ENCODE measurements at places on chromosomes 5 and 9.

DNA sequence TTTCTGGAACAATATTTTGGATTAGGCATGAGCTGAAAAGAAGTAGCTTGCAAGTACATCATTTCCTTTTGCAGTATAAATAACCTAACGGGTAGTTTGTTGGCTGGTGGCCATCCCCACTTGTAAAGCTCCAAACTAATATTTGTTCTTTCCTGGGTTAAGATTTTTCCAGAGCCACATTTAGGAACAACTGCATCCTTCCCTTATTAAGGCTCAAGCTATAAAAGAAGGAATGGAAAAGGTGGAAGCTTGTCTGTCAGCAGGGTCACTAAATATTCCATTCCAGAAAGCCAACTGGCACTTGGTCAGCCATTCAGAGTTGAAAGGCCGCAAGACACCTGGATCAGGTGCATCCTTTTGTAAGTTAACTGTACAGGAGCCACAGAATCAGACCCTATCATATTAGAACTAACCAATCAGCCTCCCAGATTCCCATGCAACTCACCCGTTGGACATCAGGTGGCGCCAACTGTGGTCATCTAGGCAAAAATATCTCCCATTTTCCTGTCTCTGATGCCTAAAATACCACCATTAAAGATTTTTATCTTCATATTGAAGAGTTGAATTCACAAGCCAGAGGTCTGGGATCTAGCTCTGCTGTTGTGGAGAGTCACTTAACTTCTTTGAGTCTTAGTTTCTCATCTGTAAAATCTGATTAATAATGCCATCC, 82.9 kb downstream of the PTCD2 start:
- DNase-seq = no peak

DNA sequence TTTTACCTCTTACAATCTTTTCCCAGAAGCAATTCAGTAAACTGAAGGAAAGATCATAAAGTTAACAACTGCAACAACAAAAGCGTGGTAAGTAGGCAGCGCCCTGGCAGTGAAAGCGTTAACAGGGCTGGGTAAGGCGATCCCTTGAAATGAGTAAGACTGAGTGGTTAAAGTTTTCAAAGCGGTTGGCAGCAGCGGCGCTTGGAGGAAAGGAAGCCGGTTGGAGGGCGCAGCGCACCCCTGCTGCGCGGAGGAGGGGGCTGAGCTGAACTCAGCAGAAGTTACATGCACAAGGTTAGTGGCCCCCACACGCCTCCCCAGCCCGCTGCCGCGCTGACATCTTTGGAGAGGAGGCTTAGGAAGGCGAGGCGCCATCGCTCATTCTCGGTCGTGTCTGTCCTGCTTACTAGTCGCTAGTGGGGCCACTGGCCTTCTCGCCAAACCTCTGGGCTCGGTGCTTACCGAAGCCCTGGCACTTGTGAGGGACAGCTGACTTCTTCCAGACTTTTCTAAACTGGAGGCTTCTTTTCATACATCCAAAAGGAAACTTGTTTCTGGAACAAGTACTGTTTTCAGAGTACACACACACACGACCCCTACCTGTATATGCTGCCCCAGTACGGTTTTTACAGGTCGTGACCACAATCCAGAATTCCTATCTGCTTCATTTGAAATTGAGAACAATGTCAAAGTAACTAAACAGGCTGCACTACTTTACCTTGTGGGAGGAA, at the start of gene SH3RF2:
SH3RF2 (plus strand) TSS at position 178 of the 731 bp plus-strand sequence. CDS start 1,351 bp downstream, outside the sequence.
- DNase-seq = no peak

DNA sequence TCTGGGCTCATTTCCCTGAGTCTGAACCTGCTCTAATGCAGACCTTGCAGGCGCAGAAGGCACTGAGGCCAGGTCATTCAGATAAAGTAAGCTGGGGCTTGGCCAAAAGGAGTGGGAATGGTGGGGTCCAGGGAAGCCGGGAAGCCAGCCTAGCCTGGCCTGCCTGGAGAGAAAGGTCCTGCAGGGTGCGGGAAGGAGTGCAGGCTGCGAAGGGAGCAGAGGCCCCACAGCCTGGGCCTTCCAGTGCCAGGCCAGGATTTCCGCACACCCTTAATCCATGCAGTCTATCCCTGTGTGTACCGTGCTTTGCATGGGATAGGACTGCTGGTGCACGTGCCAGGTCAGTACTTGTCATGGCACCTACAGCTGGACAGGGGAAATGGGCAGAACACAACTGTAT, 3.6 kb upstream of the STING1 start:
- no peak for DNase-seq

GRCh38 chr5:81361600-81361999, 32.3 kb downstream of the ACOT12 start:
- DNase-seq = no peak

DNA sequence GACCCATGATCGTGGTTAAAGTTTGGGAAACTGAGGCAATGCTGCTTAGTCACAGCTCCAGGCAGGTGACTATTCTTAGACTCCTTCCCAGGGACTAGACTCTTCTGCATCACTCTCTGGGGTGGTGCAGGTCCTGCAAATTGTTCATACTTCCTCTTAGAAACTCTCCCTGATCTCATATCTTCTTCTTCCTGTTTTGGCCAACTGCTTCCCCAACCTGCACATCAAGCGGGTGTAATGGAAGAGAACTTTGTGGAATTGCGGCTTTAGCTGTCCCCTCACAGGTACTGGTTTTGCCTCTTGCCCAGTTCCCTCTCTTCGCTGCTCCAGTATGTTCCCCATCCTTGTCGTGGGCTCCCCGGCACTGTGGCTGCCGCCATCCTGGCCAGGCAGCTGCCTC, 111.5 kb upstream of the CTSL start:
- no peak for DNase-seq

DNA sequence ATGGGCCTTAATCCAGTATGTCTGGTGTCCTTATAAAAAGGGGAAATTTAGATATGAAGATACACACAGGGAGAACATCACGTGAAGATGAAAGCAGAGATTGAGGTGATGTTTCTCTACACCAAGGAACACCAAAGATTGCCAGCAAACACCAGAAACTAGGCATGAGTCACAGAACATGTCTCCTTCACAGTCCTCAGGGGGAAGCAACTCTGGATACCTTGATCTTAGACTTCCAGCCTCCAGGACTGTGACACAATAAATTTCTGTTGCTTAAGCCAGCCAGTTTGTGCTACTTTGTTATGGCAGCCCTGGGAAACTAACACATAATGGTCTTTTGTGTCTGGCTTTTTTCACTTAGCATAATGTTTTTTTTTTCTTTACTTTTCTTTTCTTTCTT, 41.2 kb upstream of the STRBP start:
- no peak for DNase-seq

GRCh38 chr9:37935096-37935495, 31.2 kb upstream of the SLC25A51 start:
- no peak for DNase-seq

- DNase-seq = no peak
Observed at GRCh38 chr5:40672425-40672824, 7.3 kb upstream of the PTGER4 start.

DNA sequence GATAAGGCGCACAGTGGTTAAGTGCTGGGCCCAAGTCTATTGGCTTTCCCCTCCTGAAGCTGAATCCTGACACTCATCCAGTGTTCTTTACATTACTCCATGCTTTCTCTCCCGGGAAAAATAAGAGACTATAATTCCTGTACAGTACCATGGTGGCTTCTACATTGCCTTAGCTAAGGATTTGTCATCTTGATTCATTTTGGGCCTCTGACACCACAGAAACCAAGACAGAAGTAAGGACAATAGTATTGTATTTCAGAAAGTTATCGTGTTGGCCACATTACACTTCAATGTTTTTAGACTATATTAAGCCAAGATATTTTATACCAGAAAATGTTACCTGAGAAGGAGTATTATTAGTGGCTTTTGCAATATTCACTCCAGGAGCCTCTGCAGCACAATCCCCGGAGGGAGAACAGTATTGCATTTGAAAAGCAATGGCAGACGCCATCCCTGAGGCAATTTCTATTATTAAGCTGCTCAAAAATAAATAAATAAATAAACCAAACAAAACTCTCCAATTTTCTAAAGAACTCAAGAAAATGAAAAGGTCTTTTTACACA, 267.9 kb downstream of the ENC1 start:
- no peak for DNase-seq

- DNase-seq = no peak
Observed at GRCh38 chr5:13866792-13867191, 77.7 kb downstream of the DNAH5 start.

- no peak for DNase-seq
Observed at GRCh38 chr5:77638763-77639671, 504 bp upstream of the OTP start.

- no peak for DNase-seq
Observed at GRCh38 chr9:113755433-113755832, 120.7 kb upstream of the ZNF618 start.

GRCh38 chr5:173329491-173330337, 1.5 kb upstream of the STC2 start:
- DNase-seq = no peak

DNA sequence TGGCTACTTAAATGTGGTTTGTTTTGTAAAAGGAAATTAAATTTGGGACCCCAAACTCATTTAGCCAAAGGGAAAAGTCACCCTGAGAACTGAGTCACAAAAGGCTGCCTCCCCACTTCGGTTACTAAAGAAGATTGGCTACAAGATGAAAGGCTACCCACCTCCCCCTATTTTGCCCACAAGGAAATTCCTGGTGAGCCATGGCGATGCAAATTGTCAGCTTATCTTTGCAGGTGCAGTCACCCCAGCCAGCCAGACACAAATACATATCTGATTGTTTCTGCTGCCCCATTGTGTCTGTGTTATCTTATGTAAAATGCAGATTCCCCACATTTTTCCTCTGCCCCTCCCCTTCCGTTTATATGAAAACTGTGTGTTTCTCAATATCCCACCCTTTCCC, 8.9 kb downstream of the PAEP start:
- no peak for DNase-seq
